ENCODE measurements at places on chromosomes 3 and 15. TPM values are rescaled to one million over a fixed set of nuclear protein-coding genes. Genes with fewer than 3 reads are reported as not detected.

The ETV5 gene
- total RNA-seq = 17.4 TPM

The ABCF3 gene
- total RNA-seq = 61.5 TPM

The FSD2 gene
- total RNA-seq = 48.7 TPM

DNA sequence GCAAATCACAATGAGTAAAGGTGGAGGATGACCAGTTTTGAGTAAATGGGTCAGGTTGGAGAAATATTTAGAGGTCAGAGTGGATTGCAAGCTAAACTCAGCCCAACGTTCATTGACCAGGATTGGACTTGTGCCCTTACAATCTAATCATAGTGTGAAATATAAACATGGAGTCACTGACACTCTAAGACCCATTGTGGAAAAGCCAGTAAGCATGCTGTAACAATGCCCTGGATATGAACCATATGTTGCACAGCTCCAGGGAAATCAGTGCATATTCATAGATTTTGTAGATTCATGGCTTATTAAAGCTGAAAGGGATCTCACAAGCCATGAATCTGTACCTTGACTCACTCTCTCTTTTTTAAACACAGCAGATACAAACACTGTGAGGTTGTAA is 660.2 kb upstream of the LMCD1 start:
- DNase-seq = no peak

DNA sequence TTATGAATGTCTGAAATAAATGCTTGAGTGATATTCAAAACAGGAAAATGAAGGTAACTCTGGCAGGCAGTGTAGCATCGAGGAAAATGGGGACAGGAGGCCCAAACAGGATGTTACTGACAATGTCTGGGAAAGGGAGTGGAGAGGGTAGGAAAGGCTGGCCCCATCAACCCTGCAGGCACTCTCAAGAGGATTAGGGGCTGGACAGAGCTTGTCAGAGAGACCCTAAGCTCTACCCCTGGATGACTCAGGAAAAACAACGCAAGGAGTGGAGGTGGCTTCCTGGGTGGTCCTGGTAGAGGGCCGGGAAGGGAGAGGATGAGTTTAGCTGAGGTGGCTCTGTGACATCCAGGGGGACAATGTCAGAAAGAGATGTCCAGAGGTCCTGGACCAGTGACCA is 106.0 kb downstream of the RYK start:
- DNase-seq = no peak

- no peak for DNase-seq
Observed at GRCh38 chr15:64875641-64876223, 34.0 kb downstream of the PLEKHO2 start.

- DNase-seq = no peak
Observed at GRCh38 chr3:40497288-40497687, 8.6 kb upstream of the ZNF620 start.

- DNase-seq = no peak
Observed at GRCh38 chr3:12452361-12453330, 31.6 kb upstream of the TSEN2 start.

DNA sequence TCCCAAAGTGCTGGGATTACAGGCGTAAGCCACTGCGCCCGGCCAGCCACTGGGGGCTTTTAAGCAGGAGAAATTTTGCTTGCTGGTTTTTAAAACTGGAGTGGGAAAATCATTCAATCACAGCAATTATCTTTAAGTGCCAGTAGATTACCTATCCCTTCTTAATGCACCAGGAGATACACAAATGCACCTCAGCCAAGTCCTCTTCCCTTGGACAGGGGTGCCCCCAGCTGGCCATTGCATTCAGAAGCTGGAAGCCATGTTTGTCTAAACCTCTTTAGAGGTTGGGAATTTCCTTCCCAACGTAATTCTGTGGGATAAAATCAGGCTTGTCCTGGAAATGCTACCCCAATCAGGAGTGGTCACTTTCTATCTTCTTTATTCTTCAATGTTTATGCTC is 26.6 kb downstream of the MIX23 start:
- DNase-seq = no peak

GRCh38 chr15:61796056-61796455 is 264.2 kb downstream of the VPS13C start:
- no peak for DNase-seq

- no peak for DNase-seq
Observed at GRCh38 chr3:143344516-143345165, 225.1 kb downstream of the CHST2 start.

GRCh38 chr3:33119891-33120290 is 6.1 kb downstream of the CRTAP start:
- DNase-seq = no peak

DNA sequence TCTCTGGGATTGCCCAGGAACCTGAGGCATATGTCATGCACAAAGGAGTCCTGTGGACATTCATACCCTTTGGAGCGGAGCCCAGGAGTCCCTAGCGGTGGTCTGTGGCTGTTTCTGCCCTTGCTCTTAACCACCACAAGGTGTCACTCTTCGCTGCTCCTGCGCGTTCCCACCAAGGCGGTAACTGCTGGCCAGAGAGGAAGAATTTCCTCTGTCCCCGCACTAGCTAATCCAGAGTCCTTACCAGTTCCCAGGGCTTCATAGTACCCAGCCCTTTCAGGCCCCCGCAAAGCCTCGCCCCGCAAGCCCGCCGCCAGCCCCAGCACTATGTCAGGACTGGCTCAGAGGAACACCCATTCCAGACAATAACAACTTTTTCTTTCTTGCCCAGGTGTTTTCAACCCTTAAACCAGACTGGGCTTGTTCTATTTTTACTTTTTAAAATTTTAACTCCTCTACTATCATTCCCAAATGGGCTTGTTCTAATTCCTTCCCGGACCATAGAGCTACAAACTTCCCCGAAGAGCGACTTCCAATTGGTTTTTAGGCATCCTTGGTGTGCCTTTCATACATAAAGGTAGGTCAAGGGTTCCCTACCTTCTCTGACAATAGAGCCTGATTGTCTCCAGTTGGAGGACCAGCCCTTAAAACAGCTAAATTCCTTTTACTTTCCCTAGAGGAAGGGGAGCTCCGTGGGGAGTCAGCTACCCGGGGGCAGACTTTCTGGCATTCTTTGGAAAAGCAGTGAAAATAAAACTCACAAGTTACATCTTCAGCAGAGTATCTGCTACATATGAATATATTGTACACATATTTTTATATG is 31.8 kb upstream of the ZNF774 start:
- DNase-seq = peak; percentile 91

Measured in cardiac septum (tissue), 1 donor.